ENCODE measurements at places on chromosomes 7 and 10. TPM values are rescaled to one million over a fixed set of nuclear protein-coding genes. Genes with fewer than 3 reads are reported as not detected.

Gene TWNK
- 13.3 TPM for total RNA-seq

Gene BRAF
- total RNA-seq, result 4.2 TPM

Gene SEMA3D
- 1.2 TPM for total RNA-seq

Gene VENTX
- not detected for total RNA-seq

Gene SEMA3E
- total RNA-seq, result not detected

- DNase-seq, result no peak
Measured at GRCh38 chr10:6164271-6165095, 38.2 kb upstream of the PFKFB3 start.

GRCh38 chr7:66167773-66168387 lies 37.3 kb upstream of the TPST1 start:
- peak; percentile 32 for DNase-seq

DNA sequence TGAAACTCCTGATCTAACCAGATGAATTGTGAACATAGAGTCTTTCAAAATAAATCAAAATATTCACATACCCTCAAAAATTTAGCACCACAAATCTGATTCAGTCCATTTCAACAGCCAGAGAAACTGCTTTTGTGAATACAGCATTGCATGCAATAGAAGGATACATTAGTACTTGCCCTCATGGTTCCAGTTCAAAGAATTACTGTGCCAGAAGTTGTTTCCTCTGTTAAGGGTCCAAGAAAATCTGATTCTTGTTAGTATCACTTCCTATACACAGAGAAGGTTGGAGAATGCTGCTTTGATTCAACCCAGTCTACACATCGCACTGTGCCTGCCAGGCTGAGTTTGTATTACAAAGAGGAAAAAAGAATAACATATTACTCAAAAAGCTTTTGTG lies 115.6 kb downstream of the TFEC start:
- DNase-seq, result no peak

DNA sequence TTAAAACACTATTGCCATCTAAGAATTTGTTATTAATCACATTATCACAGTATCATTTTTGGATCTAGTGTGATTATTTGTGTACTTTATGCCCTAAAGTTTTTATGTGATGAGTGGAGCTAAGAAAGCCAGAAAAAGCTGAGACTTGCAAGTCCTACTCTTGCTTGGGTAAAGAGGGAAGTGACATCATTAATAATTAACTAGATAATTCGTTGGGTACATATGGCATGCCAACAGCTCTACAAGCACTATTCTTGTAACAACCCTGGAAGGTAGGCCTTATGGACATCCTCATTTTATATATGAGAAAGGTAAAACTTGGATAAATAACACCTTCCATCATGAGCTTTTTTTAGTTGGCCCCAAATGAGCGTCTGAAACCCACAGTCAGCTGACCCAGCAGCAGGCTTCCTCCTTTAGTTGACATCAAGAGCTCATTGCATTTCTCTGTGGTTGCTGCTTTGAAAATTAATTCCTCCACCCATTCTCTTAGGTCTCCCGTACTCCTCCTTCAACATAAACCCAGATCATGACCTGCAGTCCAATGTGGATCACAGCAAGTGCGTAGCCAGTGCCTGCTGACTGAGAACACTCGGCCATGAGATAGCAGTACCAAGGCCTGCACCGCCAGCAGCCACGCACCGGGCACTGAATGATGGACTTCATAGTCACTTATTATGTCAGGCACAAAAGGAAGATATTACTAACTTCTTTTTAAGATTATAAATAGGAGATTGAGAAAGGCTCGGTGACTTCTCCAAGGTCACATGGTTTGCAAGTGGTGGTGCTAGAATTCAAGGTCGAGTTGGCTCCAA lies 292.0 kb upstream of the AOAH start:
- no peak for DNase-seq

DNA sequence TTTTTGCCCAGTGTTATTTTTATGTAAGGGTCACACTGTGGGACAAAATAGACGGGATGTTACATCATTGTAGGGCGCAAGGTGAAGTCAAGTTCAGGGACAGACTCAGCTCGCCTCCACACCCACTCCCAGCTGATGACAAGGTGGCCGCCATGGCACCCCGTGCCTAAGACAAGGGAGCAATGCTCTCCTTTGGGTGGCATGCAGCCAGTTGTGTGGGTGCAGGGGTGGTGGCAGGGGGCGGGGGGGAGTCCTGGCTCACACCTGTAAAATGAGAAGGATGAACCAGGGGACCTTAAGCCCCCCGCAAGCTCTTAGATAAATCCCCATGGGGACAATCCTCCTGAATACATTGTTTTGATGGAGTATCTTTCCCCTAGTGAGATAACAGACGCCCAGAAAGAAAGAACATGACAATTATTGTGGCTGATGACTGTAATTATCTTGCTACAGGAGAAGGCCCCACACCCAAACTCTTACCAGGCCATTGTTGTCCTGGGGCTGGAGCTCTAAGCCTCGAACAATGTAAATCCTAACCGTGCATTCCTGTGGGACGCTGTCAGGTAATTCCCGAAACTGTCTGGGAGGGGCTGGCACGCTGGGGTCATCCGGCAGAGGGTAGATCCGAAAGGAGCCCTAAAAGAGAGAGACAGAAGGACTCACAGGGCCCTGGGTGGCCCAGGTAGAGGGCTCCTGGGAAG lies 148.7 kb downstream of the MYOF start:
- no peak for DNase-seq

DNA sequence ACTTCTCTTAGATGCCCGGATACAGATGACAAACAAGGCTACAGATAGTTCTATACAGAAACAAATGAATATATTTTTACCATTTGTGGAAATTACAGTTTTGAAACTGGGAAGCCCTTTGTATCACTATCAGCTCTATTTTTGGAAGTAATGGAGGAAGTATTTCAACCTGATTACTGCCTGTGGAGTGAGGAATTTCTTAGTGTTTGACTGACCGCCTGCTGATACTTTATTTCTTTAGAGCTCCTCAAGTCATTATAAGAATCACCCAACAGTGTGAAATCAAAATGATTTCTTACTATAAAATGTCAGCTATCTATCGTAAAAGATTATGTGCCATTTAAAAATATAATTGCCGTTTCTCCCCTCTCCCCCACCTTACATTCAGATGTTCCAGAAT lies 290.9 kb downstream of the SDK1 start:
- no peak for DNase-seq

DNA sequence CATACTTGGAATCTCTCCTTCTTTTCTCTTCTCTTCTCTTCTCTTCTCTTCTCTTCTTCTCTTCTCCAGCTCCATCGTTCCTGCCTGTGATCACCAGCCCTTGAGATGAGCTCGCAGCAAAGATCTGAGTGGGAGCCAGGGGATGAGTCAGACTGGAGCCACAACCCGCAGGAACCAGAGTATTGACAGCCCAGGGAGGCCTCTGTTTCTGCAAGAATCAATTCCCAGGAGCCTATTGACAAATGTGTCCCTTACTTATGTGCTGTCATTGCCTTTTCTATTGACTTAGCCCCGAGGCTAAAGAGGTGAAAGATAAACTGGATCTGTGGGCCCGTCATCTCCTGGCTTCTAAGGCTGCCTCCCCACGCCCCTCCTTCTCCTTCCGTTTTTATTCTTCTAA lies 13.1 kb upstream of the HABP2 start:
- peak; percentile 84 for DNase-seq

- DNase-seq, result no peak
Measured at GRCh38 chr10:74634995-74635536, 191.3 kb upstream of the KAT6B start.

DNA sequence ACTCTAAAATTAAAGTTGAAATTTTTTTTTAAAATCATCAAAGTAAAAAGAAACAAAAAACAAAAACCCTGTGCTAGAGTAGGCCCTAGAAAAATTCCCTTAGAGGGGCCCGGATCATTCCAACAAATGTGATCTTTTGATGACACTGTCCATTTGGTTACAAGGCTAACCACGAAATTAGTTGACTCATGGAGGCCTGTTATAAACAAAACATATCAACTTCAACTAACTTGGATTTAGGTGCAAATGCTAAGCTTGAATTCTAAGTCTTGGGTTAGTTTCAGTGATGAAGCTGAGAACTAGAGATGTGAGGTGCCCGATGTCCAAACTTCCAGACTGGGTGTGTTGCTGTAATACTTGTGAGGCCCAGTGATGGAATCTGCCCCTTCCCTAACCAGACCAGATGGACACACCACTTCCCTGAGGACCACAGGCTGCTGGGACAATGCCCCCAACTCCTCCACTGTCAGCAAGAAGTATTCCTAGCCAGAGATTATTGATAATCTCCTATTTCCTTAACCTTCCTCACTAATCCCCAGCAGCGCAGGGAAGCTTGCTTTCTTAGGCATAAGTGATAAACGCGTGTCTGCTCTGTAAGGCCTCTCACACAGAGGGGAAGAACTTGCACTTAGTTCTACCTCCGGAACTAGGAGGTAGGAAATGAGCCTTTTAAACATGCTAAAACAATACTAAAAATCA lies 108.7 kb downstream of the RAPGEF5 start:
- no peak for DNase-seq

DNA sequence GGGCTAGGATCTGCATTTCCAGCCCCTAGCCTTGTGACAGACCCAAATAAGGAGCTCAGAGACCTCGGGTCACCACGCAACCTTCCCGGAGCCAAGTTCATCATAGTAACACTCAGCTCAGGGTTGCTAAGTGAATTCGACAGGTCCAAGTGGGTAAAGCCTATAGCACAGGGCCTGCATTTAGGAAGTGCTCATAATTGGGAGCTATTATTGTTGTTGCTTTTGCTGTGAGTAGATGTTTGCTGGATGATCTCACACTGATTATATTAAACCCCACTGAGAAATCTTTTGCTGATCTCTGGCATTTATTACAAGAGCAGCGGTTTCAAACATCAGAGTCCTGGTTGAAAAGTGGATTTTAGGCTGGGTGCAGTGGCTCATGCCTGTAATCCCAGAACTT lies 20.3 kb upstream of the SAR1A start:
- no peak for DNase-seq

GRCh38 chr7:42170724-42171123 lies 66.3 kb downstream of the GLI3 start:
- no peak for DNase-seq

- no peak for DNase-seq
Measured at GRCh38 chr7:7681191-7681935, 37.0 kb downstream of the RPA3 start.

Data from MG63 (cell line).